B cell (primary cell): ENCODE measurements at places on chromosomes 7 and 10. TPM values are rescaled to one million over a fixed set of nuclear protein-coding genes. Genes with fewer than 3 reads are reported as not detected.

WNT8B gene
- not detected in 2 replicates for total RNA-seq

AKR1C4 gene
- not detected in 2 replicates for total RNA-seq

IKZF1 gene
- 254 and 261 TPM in 2 replicates for total RNA-seq

BICC1 gene
- total RNA-seq: not detected in 2 replicates

- DNase-seq: no peak
Measured at GRCh38 chr10:113515601-113516000, 37.3 kb upstream of the HABP2 start.

DNA sequence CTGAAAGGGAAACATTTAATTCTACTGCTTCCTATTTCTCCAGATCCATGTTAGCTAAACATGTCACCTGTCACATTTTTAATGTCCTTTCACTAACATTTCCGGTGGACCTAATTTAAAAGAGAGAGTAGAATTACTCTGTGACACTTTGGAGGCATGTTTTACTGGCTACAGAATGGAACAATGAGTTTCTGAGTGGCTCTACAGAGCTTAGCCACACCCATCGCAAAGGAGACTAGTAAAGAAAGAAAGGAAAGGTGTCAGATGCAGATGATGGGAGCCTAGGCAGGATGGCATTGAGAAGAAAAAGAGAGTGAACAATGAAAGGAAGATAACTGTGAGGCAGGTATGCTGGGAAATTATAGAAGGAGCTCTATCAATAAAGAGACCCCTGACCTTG, 35.9 kb downstream of the NDUFB2 start:
- no peak for DNase-seq

DNA sequence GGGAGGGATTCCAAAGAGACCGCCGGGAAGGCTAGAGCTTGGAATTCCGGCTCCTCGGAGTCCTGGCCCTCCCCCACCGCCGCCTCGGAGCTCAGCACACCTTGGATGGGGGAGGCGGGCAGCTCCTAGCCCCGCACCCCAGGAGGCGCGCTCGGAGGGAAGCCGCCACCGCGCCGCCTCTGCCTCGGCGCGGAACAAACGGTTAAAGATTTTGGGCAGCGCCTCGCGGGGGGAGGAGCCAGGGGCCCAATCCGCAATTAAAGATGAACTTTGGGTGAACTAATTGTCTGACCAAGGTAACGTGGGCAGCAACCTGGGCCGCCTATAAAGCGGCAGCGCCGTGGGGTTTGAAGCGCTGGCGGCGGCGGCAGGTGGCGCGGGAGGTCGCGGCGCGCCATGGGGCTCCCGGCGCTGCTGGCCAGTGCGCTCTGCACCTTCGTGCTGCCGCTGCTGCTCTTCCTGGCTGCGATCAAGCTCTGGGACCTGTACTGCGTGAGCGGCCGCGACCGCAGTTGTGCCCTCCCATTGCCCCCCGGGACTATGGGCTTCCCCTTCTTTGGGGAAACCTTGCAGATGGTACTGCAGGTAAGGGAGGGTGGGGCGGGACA, at the start of gene CYP26A1:
Gene CYP26A1 (plus strand): TSS at position 355 of the 608 bp plus-strand sequence. CDS start 42 bp downstream, at position 397.
- no peak for DNase-seq

DNA sequence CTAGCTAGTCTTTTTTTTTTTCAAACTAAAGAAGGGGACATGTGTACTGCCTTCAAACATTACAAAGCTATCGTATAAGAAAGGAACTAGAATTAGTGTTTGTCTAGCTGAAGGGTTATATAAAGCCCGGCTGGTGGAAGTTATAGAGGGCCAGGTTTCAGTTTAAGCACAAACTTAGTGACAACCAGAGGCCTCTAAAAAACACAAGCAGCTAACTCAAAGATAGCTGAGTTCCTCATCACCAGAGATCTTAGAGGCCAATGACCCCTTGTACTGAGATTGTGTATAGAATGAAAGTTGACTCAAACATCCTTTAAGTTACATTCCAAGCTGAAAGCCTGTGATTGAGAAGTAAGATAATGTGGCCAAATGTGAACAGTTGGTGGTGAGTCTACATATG, 28.1 kb upstream of the SGMS1 start:
- no peak for DNase-seq

DNA sequence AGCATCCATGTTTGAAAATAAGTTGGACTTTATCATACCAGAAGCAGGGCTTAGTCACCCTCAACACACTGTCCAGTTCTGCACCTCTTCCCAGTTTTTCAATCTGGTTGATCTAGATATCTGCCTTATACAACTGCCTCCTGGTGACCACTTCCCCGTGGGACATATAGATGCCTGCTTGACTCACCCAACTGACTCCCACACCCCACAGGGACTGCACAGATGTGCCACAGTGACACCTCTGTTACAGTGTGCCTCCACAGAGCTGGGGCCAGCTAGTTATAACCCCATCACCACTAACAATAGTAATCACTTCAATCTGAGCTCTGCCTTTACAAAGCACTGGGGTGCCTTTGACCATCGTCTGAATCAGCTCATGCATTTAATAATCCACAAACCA, 82.6 kb upstream of the AOAH start:
- no peak for DNase-seq

DNA sequence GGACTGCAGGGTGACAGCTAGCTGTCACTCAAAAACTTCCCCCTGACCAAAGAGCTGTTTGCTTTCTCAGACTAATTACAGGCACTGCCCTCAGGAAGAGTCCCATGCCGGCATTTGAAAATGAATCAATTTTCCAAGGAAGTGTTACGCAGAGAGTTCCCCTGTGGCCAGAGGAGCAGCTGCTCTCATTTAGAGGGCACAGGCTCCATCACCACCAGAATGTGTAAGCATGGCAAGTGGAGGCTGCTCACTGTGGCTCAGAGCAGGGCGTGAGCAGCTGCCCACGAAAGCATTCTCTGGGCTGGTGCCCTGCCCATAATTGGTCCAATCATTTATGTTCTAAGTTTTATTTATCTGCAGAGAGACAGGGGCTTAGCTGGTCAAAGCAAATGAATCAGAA, 202.2 kb downstream of the RAMP3 start:
- DNase-seq: no peak

GRCh38 chr10:32981760-32982159, 23.7 kb upstream of the ITGB1 start:
- no peak for DNase-seq

DNA sequence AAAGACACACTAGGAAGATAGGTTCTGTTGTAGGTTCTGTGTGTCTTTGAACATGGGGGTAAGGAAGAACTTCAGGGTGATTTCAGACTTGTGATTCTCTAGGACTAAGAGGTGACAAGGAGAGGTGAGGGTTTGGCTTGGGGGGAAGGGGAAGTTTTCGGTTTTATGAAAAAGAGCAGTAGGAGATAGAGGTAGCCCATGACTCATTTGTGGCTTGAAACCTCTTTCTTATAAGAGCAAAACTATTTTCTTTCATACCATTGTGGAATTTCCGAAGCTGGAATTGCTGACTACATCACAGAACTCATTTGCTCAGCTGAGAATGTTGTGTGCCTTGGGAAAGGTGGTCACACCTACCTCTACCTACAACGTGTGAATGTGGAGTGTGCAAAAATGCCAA, 39.6 kb upstream of the IKZF1 start:
- DNase-seq: peak; percentile 8

GRCh38 chr7:103764901-103765300, 224.6 kb downstream of the RELN start:
- DNase-seq: no peak

- DNase-seq: no peak
Measured at GRCh38 chr7:111653846-111654245, 91.6 kb upstream of the IMMP2L start.

- no peak for DNase-seq
Measured at GRCh38 chr10:47077941-47078340, 166.7 kb downstream of the PTPN20 start.
